ENCODE measurements at places on chromosomes 2 and 18.
A peak's percentile ranks its signal among the peaks of the same experiment; 100 is the strongest.

DNA sequence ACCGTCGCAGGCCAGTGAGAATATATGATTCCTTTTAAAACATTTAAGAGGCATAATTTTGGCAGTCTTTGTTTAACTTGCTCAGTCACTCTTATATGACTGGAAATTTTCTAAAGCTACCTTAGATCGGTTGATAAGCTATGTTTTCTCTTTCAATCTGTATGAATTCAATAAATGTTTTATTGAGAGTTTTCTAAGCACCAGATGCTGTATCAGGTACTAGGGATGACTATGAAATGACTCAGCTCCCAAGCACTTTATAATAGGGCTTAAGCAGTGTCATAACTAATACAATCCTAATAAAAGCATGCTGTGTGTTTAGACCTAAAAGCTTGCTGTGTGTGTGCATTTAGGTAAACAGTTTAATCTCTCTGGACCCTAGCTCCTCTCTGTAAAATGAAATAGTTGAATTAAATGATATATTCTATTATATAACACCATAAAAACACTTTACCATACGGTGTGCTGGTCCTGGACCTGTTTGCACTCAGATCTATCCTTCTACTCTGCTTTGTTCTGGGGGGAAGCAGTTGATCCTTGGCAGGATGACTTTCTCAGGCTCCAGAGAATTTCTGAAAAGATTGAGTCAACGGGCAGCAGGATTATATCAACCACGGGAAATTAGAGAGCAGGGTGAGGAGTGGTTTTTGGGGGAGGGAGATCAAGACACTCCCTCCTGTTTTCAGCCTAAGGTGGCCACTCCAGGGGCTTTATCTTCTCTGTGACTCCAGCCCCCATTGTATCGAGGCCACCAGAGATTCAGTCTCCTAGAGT lies 26.1 kb upstream of the SLC38A11 start:
- no peak for DNase-seq

GRCh38 chr18:48139431-48140347 lies 209.2 kb upstream of the SMAD2 start:
- no peak for DNase-seq

DNA sequence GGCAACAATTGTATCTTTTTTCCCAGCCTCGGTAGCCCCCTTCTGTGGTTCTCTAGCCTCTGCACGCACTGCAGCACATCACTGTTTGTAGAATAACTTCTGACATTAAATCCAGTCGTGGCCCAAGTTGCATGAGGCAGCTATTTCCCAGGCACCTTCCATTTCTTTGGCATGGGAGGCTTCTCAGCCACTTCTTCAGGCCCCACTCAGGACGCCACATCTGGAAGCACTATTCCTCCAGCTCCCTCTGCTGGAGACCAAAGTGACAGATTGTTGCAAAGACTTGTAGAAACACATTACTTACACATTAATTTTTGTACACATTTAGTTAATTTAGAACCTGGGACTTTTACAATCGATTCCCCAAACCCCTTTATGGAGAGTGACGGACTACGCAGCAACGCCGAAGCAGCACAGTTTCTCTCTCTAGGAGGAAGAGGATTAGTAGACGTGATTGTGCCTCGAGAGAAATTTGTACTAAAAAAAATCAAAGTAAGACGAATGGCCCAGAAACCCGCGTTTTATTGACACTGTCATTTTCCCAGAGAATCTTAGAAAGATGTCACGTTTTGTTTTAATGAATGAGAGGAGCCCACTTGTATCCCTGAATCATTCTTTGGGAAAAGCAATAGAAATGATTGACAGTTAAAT lies 57.8 kb upstream of the RGPD5 start:
- no peak for DNase-seq

- no peak for DNase-seq
Observed at GRCh38 chr2:33020883-33021282, 74.1 kb downstream of the LTBP1 start.

- DNase-seq = no peak
Observed at GRCh38 chr2:33298233-33298632, 178.2 kb upstream of the RASGRP3 start.

DNA sequence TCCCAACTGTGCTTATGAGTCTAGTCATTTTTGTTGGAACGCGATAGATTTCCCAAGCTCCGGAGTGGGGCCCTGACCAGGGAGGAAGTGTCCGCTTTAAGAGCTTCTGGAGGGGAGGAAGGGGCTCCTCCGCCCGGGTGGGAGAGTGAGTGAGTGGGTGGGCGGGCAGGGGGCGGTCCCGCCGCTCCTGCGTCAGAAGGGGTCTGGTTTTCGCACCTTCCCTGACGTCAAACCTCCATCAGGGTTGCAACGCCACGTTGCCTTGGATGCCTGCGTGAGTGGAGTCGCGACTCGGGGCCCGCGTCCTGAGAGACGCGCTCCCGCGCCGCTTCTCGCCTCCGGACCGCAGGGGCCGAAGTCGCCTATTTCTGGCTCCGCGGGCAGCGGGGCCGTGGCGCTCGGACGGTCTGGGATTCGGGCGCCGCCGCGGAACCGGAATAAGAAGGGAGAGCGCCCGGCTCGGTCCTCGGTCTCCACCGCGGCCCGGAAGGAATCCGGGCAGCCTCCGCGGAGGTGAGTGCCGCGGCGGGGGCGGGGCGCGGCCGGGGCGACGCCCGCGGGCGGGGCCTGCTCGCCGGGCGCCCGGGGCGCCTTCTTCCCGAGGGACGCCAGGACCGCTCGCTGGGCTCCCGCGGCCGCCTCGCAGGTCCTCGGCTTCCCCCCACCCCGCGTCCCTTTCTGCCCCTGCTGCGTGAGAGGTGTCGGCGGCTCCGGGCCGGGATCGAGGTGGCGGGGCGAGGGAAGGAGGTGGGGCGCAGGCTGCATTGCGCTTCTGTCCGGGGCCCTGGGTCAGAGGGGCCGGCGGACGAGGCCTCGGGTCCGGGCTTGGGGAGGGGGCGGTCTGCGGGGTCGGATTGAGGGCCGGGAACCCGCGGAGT lies at the start of gene ZDBF2:
TSS of gene ZDBF2 (plus strand) at position 230 of the 878 bp plus-strand sequence. CDS start 7,187 bp downstream, outside the sequence.
- DNase-seq = peak; percentile 9

GRCh38 chr2:37635504-37636380 lies 35.7 kb downstream of the CDC42EP3 start:
- DNase-seq = peak; percentile 51

DNA sequence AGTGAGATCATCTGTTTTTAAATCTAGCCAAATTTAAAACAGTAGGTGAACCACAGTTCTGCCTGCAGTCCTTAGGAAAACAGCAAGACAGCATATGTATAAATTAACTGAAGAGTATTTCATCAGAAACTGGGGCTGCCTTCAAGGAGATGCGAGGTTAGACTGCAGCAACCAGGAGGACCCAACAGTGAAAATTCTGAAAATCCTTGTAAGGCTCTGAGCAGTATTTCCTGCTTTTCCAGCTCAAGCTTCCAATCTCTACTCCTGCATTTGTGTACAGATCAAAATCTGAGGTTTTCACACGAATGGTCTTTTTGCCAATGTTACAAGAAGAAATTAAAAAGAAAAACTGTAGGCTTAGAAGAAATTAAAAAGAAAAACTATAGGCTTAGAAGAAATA lies 43.7 kb downstream of the CERKL start:
- no peak for DNase-seq

DNA sequence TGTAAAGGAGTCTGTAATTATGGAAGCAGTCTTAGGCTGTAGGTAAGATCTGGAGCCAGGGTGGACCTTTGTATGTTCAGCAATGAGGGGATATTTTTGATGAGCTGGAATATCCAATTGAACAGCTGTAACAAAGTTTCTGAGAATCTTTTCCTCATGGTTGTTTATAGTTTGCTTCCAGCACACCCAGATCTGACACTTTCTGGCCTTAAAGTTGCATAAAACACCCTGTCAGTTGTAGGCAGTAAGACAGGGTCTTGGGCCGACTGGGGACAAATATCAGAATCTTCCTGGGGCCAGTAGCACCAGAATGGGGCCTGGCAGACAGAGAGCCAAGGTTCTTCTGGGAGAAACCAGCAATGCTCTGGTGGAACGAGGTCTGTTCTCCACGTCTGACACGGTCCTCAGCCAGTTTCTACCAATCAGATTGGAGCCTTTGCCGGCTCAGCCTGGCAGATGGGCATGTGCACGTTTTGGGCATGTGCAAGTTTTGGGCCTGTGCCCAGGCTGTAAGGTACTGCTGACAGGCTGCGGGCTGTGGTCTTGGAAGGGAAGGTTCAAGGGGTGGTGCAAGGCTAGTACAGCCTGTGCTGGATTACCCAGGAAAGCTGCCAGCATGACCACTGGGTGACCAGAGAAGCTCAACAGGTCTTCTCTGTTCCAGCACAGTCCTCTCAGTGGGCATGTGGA lies 89.8 kb downstream of the PRKCE start:
- no peak for DNase-seq

GRCh38 chr2:71071681-71072398 lies 3.4 kb downstream of the NAGK start:
- DNase-seq = peak; percentile 39

DNA sequence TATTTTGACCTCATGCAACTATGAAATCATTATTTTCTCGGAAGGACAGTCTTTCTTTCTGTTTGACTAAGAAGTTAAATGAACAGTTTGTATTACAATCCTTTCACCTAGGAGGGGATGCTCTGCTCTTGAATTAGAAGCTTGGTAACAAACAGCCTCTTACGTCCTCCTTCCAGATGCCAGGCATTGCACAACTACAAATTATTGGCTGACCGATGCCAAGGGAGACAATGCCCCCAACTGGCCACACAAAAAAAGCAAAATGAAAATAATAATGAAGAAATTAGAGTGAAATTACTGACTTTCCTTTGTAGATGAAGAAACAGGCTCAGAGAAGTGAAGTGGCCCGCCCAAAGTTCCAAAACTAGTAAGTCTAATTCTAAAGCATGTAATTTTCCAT lies 177.9 kb downstream of the CYRIA start:
- no peak for DNase-seq

- no peak for DNase-seq
Observed at GRCh38 chr2:13260402-13260801, 543.7 kb downstream of the TRIB2 start.

DNA sequence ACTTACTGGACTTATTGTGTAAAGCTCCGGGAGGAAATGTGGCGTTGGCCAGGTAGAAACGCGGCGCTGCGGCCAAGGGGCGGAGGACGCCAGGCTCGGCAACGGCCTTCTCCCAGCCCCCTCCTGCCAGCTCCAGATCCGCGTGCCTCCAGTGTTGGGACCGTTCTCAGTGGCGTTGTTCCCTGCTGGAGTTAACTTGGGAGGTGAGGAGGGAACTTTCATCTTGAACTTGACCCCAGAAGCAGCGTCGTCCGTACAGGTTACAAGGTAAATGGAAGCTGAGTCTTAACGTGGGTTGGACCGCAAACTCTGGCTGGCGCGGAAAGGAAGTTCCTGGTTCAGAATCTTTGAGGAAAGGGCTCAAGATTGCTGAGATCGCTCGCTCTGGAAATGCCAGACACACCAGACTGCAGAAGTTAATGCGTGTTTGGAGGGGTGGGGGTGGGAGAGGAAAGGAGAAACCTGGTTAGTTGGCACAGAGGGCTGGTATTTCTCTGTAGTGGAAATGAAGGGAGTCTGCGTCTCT lies 1.3 kb downstream of the TANC1 start:
- DNase-seq = no peak

DNA sequence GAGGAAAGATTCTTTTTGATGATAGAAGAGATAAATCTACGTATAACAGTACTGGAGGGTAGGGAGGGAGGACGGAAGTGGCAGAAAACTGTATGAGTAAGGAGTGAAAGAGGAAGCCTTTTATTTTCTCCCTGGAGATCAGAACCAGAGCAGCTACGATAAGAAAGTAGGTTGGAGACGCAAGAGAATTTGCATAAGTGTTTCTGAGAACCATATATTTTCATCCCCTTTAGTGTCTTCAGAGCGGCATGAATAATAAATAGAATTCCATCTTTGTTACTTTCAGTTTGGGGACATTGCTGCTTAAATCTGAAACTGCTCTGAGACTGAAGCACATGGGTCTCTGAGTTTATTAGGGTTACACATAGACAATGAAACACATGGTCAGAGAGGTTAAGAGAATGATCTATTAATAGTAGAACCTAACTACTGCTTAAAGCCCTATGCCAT lies 230.2 kb upstream of the TNP1 start:
- no peak for DNase-seq

- DNase-seq = no peak
Observed at GRCh38 chr2:241563031-241563507, 4.5 kb downstream of the BOK start.
